Bronchus fibroblast of lung (primary cell): ENCODE measurements at places on chromosomes 12 and 14. TPM values are rescaled to one million over a fixed set of nuclear protein-coding genes. Genes with fewer than 3 reads are reported as not detected.

Gene CCND2
- total RNA-seq = 21.3 and 30.6 TPM in 2 replicates

Gene PLEKHD1
- not detected in 2 replicates for total RNA-seq

Gene CFAP54
- 0.34 and 0.59 TPM in 2 replicates for total RNA-seq

Gene NGB
- total RNA-seq = not detected in 2 replicates

Gene RECQL
- 69.6 and 81.7 TPM in 2 replicates for total RNA-seq

Gene LMO3
- not detected in 2 replicates for total RNA-seq

Gene EGLN3
- 0.15 and 0.34 TPM in 2 replicates for total RNA-seq

Gene ZDHHC22
- not detected in 2 replicates for total RNA-seq

Gene SLC25A21
- 0.59 and 1.0 TPM in 2 replicates for total RNA-seq

Gene CD27
- 0.15 TPM in 1 of 2 replicates, not detected in the other for total RNA-seq

Gene PTCSC3
- not detected in 2 replicates for total RNA-seq

Gene GLS2
- under 0.01 TPM in 2 replicates for total RNA-seq

Gene PGF
- total RNA-seq = 0.67 and 1.6 TPM in 2 replicates
